ENCODE measurements at places on chromosomes 16 and 17.
A peak's percentile ranks its signal among the peaks of the same experiment; 100 is the strongest.

DNA sequence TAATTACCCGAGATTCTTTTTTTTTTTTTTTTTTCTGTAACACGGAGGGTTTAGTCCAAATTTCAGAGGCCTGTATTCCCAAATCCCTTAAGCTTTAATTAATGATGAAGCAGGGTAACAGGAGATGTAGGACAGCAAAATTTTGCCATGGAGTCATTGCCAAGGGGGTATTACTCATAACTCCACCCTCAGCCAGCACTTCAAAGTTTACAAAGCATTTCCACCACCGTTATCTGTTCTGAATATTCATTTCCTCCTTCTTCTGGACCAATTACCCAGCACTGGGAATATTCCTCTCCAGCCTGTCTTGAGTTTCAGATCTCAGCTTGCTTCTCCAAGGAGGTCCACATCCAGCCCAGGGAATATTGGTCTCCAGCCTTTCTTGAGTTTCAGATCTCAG, 747.5 kb upstream of the EEF2KMT start:
- DNase-seq = no peak

DNA sequence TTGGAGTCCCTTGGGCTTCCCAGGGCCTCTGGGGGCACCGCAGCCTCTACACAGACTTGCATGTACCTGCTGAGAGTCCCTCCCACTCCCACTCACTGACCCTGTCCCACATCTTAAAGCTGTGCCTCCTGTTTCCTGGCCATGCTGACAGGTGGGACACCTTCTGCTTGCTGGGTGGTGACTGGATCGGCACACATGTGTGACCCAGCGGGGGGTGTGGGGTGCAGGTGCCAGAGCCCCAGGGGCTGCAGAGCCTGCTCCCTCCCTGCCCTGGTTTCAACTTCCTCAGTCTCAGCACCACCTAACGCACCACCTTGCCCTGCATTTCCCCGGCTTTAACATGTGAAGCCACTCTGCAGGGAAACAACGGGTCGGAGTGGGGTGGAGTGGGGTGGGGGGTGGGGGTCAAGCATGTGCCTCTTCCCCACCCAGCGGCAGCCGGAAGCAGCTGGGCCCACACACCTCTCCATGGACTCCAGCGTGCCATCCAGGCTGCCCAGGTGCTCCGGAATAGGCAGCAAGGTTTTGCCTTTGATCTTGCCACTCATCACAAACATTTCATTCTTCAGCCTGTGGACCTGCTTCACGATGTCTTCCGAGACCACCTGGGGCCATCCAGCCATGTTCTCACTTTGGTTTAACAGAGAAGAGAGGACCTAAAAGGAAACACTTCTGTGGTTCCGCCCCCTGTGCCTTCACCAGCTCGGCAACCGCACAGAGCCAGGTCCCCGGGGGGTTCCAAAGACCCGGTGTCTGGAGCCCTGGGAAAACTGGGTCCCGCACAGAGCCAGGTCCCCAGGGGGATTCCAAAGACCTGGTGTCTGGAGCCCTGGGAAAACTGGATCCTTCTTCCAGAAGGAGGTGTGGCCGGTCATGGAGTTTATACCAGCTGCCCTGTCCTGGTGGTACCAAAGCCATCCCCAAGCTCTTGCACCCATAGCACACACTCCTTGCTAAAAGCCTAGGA, 4.7 kb downstream of the DNAH17 start:
- no peak for DNase-seq

DNA sequence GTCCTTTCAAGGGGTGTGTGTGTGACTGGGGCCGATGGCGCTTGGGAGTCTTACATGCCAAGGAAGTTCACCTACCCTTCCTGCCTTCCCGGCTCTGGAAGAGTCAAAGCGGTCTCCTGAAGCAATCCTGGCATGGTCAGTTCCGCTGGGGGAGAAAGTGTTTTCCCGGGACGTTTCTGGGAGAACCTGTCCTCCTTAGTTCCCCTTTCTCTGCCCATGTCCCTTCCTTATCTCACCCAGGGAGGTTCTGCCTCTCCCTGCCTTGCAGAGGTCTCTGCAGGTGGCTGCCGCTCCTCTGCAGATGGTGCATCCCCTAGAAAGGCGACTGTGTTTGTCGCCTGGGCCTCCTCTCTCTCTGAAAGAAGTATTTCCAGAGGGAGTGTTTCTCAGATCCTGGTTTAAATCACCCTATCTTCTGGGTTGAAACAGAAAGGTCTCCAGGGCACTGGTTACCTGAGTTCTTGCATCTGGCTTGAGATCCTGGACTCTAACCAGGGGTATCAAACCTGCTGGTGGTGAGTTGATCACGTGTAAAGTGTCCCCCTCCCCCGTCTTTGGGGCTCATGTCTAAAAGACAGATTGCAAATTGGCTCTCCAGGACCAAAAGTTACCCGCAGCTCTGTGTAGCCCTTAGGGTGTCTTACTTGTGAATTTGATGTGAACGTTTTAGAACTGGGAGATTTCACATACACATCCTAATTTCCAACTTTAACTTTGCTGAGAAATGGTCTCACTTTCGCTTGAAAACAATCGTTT, 1.9 kb downstream of the PRKCB start:
- DNase-seq = no peak

DNA sequence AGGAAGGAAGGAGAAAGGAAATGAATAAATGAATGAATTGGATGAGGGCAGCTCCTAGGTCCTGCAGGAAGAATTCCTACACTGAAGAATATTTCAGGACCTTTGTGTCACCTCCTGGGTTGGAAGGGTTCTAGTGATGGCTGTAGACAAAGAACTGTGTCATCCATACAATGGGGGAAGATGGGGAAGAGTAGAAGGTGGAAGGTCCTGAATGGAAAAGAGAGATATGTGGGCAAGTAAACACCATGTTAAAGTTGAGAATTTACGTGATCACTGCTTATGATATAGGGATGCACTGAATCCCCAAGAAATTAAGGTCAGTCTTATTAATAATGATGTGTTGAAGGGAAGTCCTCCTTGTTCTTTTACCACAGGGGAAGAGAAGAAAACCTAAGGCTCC, 4.2 kb upstream of the SUPT4H1 start:
- DNase-seq = no peak

DNA sequence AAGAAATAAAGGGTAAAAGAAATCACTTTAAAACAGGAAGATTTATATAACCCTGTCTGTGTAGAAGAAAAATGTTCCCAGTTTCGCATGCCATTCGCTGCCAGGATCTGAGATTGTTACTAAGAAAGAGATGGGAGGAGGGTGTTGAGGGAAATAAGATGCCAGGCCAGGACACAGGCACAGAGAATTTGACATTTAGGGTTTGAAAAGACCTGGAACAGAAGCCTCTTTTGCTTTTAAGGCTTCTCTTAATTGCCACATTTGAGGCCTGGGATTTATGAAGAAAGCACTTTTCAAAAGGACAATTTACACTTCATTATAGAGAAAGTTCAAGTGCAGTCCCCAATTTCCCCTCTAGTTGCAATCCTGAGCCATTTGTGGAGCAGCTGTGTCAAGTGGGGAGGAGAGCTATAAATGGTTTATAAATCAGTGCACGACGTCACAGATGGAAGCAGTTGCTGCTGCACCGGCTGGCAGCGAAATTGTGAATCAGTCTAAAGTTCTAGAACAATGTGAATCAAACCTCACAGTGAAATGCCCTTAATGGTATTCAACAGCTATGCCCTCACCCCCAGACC, 26.5 kb upstream of the C16orf87 start:
- no peak for DNase-seq

DNA sequence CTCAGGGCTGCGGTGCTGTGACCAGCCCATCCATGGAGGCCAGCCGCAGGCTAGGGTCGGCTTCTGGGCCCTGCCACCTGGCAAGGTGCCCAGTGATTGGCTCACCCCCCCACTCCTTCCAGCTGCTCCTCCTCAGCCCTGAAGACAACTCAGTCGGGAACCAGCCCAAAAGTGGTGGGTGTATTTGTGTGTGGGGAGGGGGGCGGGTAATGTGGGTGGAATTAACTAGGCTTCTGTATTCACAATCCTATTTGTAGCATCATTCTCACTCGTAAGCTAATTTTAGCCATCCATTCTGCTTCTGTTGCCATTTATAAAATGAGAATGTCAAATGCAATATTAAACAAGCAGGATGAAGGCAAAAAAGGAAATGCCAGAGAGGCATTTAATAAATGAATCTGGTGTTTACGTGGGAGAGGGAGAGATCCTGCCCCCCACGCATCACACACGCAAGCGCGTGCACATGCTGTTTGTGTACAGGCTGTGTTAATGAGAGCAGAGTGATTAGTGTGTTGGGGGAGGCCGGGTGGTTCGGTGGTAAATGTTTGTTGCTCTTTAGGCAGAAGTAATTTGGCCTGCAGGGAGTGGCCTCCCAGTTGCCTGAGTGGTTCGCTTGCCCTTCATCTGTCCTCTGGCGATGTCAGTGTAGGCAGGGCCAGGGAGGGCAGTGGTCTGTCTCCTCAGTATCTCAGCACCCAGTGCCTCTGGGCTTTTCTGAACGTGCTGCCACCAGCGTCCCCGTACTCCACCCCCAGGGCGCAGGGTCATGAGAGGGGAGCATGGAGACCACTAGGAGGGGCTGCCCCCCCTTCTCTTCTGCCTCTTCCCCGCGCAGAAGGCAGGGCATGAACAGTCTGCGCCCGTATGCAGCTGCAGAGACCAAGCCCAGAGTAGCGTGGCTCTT, 140.1 kb downstream of the CCDC182 start:
- peak; percentile 73 for DNase-seq
